Fibroblast of skin of right biceps (primary cell): ENCODE measurements at places on chromosomes 13 and 19.

GRCh38 chr13:25046985-25047511 lies 48.9 kb upstream of the PABPC3 start:
- DNase-seq, result peak; percentile 19

DNA sequence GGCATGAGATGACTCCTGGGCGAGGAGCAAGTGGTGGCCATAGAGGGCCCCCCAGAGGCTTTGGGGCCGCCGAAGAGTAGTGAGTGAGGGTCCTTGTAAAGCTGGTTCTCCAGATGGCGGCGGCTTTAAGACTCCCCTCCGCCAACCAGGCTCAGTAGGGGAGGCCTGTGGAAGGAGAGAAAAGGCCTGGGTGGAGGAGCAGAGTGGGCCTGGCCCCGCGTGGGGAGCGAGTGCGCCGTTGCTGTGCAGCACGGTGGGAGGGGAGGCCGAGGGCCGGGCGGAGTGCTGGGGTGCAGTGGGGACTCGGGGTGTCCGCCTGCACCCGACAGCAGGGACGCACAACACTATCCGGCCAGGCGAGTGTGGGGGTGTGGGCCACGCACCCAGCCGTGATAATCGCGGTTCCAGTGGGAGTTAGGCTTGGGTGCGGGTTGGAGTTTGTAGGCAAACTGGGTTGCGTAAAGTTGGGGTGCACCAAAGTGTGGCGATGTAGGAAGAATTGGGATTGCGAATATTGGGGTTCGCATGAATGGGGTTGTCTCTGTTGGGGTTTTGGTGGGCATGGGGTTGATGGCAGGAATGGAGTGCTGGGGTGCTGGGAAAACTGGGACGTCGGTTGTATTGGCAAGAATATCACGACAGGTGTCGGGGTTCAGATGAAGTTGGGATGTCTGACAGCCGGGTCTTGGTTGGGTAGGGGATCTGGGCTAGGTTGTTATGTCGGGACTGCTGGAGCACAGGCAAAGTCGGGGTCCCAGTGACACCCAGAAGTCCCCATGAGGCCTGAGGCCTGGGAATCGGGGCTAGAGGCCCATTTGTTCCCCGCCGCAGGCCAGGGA lies 687 bp upstream of the CIRBP start:
- no peak for DNase-seq

DNA sequence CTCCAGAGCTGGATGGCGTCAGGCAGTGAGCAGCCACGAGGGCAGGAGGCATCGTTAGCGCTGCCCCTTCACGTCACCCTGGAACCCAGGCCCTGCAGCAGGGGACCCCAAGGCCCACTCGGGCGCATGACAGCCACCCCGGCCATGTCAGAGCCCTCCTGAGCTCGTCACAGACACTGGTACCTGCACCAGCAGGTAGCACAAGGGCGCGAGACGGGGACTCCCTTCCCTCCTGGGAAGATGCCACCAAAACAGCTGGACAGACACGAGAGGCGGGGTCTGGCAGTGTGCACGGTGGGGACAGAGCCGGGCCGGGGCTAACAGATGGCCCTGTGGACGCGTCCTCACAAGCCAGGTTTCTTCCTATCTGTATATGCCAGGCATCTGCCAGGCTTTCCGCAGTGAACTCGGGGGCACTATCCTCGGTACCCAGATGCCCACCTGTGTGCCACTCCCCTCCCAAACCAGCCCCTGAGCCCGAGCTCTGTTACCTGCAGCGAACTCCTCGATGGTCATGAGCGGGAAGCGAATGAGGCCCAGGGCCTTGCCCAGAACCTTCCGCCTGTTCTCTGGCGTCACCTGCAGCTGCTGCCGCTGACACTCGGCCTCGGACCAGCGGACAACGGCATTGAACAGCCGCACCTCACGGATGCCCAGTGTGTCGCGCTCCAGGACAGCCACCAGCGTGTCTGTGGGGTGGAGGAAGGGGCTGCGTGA lies 25.8 kb downstream of the BTBD2 start:
- no peak for DNase-seq

DNA sequence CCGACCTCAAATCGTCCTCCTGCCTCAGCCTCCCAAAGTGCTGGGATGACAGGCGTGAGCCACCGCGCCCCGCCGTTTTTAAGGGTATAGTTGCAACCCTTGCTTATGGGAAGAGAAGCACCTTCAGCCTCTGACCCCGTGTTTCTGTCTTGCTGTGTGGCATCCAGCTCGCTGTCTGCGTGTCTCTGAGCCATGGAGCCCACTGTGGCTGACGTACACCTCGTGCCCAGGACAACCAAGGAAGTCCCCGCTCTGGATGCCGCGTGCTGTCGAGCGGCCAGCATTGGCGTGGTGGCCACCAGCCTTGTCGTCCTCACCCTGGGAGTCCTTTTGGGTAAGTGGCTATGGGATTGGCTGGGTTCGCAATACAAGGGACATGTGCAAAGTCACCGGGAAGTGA lies 29.5 kb downstream of the TMPRSS9 start:
- no peak for DNase-seq

DNA sequence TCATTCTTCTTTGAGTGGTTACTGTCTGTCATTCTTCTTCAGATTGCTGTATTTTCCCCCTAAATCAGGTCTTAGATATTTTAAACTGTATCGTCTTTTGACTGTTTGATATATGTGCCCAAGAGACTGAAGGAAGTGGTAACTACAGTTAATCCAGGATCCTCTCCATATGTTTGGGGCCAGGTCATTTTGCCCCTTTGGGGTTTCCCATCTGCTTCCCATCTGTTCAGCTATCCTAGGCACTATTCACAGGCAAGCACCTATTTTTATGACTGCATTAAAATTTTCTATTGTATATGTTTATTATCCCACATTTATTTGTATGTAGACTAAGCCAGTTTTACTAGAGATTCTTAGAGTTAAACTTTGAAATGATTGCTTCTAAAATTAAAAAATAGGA lies 244.2 kb downstream of the PCCA start:
- DNase-seq, result no peak
